Foreskin keratinocyte (primary cell): ENCODE measurements at places on chromosomes 1 and 21.

DNA sequence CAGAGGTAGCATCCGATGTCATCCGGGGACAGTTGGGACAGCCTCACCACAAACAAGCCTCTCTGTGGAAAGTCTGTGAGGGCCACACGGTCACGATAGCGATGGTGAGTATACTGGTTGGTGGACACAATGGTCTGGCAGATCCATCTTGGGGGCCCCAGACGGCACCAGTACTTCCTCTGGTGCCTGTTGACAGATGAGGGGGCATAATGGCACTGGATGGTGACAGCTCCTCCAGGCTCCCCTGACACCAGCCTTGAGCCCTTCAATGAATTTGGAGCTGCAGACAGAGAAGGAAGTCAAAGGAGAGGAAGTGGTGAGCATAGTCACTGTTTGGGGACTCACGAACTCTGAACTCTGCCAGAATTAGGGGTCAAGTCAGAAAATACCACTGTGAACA lies 8.0 kb downstream of the FCAMR start:
- DNase-seq: no peak

DNA sequence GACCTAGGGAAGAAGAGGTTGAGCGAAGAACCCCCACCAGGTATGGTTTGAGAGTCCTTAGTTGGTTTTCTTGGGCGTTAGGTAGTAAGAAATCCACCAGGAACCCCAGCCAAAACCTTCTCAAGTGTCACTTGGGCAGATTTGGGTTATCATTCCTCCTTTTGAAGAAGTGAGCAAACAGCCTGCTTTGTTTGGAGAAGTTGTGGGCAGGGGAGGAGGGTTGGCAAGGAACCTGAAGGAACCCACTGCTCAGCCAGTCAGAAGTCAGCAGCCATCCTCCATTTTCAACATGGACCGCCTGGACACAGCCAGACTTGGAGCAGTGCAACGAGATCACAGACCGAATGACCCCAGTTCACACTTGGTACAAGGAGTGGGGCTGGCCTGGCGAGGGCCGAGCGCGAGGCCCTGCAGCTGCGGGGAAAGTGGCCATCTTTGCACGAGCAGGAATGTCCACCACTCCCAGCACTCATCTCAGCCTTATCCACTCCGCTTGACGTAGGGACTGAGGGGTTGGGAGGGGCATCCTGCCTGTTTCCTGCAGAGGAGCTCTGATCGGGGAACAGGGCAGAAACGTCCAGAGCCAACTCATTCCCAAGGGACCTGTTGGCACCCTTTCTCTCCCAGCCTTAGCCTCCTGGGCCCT lies 7.2 kb downstream of the ADPRS start:
- DNase-seq: no peak

- DNase-seq: no peak
Measured at GRCh38 chr1:225911191-225912130, 12.6 kb downstream of the PYCR2 start.

- no peak for DNase-seq
Measured at GRCh38 chr1:208179961-208180409, 64.2 kb downstream of the PLXNA2 start.

DNA sequence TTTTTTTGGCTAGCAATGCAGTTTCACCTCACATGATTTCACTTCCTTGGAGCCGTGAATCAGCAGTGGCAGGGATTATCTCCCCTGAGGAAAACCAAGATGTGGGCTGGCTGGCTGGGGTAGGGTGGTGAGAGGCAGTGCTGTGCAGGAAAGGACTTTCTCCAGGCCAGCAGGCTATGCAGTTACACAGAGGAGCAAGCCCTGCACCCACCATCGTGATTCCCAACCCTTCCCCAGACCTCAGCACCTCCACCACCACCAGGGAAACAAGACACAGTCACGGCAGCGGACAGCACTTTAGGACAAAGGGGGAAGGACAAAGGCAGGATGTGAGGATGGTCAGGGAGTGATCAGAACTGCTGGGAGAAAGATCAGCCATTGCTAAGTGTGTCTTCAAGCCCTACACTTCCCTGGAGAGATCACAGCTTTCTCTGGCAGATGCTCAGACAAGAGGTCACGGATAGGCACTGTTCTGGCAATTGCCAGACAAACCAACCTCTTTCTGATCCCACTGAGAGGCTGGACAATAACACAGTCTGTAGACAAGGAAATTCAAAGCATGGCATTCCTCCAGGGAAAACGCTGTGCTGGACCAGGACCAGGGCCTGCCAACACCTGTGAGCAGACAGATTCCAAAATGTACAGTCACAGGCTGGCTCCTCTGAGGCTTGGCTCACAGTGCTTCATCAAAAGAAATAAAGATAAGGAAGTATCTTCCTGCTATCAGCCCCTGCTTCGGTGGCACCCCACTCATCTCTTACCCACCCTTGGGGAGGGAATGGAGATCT lies 509.4 kb downstream of the SMYD3 start:
- DNase-seq: peak; percentile 80

DNA sequence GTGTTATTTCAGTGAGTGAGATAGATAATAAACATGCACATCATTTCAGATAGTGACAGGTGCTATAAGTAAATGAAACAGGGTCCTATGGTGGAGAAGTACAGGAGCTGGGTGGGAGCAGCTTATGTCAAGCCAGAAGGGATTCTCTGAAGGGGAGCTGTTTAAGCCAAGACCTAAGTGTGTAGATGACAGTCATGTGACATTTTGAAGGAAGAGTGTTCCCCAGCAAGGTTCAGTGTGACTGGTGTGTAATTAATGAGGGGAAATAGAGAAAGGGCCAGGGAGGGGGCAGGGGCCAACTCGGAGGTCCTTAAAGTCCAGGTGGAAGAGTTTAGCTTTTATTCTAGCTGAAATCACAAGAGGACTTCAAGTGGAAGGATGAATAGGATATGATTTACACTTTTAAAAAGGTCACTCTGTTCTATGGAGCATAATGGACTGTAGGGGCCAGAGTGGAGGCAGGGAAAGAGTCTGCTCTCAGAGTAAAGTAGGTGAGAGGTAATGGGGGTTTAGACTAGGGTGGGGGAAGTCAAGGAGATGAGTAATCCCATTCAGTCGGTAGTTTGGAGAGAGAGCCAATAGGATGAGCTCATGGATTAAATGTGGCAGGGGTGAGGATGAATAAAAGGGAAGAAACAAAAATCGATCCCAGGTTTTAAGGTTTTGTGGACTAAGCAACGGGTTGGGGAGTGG lies 243.1 kb downstream of the CACNA1E start:
- DNase-seq: no peak

GRCh38 chr1:107541412-107541811 lies 400.6 kb downstream of the NTNG1 start:
- DNase-seq: no peak

- DNase-seq: peak; percentile 80
Measured at GRCh38 chr1:9561429-9561828, 22.2 kb downstream of the SLC25A33 start.

DNA sequence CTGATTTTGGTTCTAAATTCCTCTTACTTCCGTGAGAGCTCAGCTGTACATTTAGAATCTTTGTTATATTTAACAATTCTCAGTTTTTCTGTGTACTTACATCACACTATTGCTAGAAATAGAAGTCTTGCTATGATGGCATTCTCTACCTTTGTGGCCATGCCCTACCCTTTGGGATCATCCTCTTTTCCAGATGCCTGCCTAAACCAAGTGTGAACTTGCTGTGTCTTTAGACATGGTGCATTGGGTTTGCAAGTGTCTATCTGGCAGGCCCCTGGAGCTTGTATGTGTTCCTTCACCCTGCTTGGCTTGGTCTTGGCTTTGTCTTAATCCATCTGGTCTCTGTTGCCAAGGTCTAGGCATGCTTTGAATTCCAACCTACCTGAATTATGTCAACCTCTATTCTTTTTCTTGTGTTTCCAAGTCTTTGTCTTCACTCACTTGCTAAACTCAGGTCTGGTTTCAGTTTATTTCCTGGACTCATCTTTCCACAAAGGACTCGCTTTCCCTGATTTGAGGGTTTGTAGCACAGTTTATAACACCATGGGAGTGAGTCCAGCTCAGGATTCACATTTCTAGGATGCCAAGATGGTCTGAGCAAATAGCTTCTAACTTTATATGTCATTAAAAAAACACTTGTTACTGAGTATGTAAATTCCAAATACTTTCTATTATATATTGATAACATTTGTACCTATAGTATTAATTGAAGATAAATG lies 20.6 kb upstream of the APOBEC4 start:
- DNase-seq: no peak

- DNase-seq: peak; percentile 24
Measured at GRCh38 chr1:90357995-90358394, 359.1 kb downstream of the BARHL2 start.

DNA sequence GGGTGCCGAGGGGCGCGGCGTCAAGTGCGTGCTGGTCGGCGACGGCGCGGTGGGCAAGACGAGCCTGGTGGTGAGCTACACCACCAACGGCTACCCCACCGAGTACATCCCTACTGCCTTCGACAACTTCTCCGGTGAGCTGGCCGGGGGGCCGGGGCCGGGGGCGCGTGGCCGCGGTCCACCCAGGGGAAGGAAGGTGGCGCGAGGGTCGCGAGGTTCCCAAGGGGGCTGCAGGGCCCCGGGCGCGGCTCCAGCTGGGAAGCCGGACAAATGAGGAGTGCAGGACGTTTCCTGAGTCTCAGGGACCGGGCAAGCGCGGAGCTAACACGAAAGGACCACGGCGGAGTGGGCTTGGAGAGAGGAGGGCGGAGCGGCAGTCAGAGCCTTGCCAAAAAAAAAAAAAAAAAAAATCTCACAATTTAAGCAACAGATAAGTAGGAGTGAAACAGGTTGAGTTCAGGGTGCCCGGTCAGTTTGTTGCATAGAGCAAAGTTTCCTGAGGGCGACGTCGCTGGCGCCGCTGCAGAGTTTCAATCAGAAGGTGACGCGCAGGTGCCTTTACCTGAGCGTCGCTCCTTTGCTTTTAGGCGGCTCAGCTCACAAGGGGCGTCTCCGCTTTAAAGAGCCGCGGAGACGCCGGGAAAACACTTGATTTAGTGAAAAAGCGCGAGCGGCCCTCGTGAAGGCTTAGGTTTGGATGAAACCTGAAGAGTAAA lies 750 bp downstream of the RHOU start:
- DNase-seq: no peak

GRCh38 chr21:35609263-35609662 lies 451.1 kb downstream of the SETD4 start:
- DNase-seq: peak; percentile 61

GRCh38 chr1:221993444-221993948 lies 251.6 kb upstream of the DUSP10 start:
- DNase-seq: no peak

DNA sequence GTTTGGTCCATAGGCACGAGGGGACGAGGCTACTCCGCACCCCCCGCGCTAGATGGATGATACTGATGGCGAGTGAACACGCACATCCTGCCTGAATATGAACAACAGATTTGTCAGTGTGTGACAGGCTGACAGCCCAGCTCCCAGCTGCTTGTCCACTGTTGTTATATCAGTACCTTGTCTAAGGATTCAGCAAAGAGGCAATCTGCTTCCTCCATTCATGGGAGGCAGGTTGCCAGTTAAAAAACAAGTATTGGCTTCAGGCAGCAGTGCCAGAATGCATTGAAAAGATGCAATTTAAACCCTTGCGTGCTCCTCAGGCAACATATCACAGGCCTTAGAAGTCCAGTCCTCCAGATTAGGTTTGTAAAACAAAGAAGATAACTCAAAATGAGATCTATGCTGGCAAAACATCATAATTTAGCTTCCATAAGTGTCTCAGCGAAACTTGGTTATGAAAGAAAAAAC lies 223.3 kb downstream of the GPATCH2 start:
- DNase-seq: no peak

GRCh38 chr1:192550922-192551534 lies 24.5 kb upstream of the RGS1 start:
- DNase-seq: peak; percentile 60
